NCI-H2227 treated with DMSO at 0.1 percent for 48 hours (cell line): ENCODE measurements at places on chromosomes 1 and 21.

- DNase-seq = peak; percentile 43
These were observed 352.6 kb downstream of the MRPL39 start for GRCh38 chr21:25254491-25255174.

DNA sequence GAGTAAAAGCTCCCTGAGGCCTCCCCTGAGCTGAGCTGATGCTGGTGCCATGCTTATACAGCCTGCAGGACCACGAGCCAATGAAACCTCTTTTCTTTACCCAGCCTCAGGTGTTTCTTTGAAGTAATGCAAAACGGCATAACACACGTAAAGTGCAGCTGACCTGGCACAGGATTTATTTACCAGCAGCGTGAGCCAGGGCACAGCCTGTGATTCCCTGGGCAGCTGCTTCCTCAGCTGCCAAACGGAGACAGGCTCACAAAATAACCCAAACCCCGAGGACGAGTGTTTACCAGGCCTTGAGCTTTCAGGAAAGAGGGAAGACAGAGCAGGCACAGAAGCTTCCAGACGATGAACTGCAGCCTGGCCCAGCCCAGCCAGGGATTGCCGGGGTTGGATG is 120.6 kb upstream of the ARHGEF16 start:
- DNase-seq = no peak

- no peak for DNase-seq
These were observed 23.8 kb downstream of the CRYAA start for GRCh38 chr21:43192501-43193081.

- no peak for DNase-seq
These were observed 1326.5 kb upstream of the B3GALT2 start for GRCh38 chr1:194512957-194513356.

GRCh38 chr1:2025491-2025981 is 6.4 kb downstream of the GABRD start:
- DNase-seq = no peak

DNA sequence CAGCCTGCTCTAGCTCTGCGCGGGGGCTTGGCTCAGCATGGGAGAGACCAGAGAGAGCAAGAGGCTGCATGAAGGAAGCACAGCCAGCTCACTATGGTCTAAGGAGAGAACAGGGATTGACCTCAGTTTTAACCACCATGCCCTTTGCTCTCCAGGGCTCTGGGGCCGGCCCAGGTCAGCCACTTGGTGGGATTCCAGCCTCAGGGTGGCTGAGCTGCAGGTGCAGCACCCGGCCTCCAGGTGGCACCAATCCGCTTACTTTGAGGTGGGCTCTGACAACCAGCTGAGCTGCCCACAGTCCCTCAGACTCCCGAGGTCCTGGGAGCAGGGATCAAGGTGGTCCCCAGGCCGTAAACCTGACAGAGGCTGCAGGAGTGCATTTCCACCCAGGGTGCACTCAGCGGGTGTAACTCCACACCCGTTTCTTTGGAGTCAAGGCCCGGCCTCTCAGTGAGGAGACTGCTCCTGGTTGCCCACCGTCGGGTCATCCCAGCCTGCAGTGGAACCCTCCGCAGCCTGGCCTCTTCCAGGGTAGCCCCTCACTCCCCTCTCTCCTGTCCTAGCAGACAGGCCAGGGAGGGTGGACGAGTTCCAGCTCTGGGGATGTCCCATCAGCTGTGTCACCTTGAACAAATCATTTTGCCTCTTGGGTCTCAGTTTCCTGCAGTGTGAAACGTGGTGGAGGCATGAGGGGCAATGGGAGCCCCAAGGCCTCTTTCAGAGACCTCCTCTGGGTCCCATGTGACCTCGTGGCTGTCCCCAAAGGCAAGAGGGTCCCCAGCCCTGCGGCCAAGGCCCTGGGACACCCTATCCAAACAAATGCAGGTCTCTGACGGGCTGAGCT is 607 bp upstream of the LGR6 start:
- DNase-seq = no peak

GRCh38 chr1:19825298-19825697 is 10.2 kb upstream of the RNF186 start:
- no peak for DNase-seq

GRCh38 chr1:108745980-108746381 is 493 bp upstream of the STXBP3 start:
- no peak for DNase-seq

DNA sequence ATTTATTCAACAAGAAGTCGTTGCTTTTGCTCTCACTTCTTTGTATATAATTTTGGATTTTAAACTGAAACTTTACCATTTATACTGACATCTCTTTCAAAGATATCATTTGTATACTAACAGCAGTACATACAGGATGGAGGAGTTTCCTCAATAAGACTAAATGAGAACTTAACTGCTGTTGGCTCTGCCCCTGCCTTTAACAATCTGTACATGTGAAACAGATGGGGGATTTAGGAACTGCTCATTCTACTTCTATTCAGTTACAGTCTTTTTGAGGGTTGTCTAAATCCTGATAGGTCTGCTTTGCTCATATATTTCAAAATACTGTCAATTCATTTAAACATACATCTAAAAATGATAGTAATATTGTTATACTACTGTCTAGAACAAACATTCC is 663.2 kb downstream of the ADGRL2 start:
- DNase-seq = no peak

- DNase-seq = no peak
These were observed 21.9 kb upstream of the IVNS1ABP start for GRCh38 chr1:185338719-185339622.

- no peak for DNase-seq
These were observed 99.0 kb upstream of the PLXNA2 start for GRCh38 chr1:208343226-208343625.

DNA sequence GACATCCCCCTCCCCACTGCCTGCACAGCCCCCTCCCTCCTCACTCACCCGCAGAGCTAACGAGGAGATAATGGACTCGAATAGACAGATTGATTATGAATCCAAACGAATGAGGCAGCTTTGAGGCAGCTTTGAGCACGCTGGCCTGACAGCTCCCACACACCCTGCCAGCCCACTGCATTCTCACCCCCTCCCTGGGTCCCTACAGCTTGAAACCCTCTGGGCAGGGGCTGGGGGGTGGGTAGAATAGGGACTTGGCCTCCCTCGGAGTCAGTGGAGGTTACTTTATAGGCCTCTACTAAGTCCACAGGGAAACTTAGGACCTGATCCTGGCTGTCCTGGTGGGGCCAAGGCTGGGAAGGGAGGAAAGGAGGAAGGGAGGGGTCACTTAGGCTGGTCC is 1.9 kb downstream of the NTRK1 start:
- DNase-seq = no peak

DNA sequence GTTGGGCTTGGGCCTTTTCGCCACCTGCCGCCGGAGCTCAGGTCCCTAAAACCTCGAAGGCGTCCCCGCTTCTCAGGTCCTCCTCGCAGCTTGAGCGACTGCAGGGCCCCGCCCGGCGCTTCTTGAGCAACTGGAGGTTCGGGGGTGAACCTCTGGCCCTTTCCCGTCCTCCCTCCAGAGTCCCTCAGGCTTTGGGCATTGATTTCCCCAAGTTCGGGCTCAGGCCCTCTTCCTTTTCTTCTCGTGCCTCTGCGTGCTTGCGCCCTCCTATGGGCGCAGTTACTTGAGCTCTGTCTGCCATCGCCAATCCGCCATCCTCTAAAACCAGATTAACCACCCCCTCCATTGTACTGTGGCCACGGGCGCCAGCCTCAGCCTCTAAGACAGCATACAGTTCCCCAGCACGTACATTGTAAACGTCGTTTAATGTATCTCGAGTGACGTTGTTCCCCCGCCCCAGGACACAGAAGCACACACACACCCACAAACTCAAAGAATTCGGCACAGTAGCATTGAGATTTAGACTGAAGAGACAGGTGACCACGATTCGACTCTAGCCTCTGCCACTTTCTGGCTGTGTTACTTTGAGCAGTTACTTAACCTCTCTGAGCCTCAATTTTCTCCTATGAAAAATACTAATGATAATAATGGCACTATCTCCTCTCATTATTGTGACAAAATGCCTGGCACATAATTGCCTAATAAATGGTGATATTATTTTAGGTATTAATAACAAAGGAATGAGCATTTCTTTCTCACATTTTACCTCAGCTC is 22.6 kb downstream of the BTG2 start:
- no peak for DNase-seq

DNA sequence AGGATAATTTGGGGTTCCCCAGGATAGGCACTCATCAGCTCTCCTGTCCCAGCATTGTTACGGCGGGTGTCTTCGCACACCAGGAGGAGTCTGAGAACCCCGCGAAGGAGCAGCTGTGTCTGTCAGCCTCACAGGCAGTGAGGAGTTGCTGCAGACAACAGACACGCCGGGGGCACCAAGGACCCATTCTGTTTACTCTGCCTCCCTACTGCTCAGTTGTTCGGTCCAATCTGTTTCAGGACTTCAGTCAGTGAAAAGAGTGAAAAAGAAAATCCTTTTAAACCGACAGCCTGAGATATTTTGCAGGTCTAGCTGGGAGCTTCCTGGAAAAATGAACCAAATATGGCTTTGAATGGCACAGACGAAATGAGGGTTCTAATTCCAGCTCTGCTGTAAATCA is 288.4 kb downstream of the OMA1 start:
- DNase-seq = no peak

DNA sequence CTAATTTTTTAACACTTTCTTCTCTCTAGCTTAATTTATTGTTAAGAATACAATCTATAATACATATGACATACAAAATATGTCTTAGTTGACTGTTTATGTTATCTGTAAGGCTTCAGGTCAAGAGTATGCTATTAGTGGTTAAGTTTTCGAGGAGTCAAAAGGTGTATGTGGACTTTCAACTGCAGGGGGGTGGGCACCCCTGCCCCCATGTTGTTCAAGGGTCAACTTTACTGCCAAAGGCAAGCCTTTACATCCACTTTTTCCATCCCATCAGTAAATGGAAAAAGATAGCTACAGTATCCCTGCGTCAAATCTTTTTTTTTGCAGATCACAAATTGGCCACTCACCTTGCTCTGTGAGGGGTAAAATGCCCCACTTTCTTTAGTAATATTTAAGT is 6.3 kb downstream of the METTL18 start:
- no peak for DNase-seq

DNA sequence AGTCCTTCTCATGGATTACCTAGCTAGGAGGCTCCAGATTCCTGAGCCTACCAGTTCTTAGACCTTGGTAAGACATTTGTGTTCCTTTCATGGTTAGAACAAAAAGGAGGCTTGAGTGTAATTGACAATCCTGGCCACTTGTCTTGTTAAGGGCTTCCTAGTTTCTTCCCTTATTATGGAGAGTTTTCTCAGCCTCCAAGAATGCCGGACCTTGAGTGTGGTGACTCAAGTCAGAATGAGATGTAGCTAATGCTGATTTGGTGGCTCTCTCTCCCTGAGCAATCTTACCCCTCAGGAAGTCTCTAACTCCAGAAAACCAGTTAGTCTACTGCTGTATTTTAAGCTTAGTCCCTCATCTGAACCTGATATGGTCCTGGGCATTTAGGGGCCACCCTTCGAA is 14.3 kb downstream of the CHI3L2 start:
- DNase-seq = no peak

GRCh38 chr1:15621975-15622374 is 4.7 kb downstream of the DDI2 start:
- no peak for DNase-seq

- no peak for DNase-seq
These were observed 222.0 kb downstream of the SDCCAG8 start for GRCh38 chr1:243477731-243478290.

- no peak for DNase-seq
These were observed 29.1 kb upstream of the GRHL3 start for GRCh38 chr1:24289937-24290595.

DNA sequence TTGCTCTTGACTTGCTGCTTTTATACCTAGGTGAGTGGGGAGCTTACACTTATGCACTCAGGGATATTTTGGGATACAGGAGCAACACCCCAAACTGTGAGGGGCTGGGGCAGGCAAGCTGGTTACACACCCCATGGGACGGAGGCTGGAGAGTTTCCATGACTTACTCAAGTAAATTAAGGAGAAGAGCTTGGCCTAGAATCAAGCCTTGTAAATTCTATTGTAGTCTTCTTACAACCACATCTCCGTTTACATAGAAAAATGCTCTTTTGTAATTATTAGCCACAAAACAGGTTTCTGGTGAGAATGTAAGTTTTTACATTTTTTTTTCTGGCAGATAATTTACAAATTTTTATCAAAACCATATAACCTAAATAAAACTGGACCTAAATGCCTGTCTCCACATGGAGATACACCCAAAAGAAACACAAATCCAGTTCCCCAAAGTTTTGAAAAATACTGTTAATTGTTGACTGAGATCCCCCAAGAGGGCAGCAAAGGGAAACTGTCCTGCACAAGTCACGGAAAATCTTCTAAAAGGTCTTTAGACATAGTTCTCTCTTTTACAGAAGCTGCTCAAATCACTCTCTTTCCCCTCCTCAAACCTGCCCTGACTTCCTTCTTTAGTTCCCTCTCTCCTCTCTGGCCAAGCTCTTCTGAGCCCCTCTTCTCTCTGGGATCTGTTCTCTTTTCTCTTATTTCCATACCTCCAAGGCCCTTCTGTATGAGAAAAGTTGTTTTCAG is 134.0 kb downstream of the HIVEP3 start:
- no peak for DNase-seq

- DNase-seq = no peak
These were observed 56.4 kb downstream of the SASS6 start for GRCh38 chr1:100076319-100076718.

DNA sequence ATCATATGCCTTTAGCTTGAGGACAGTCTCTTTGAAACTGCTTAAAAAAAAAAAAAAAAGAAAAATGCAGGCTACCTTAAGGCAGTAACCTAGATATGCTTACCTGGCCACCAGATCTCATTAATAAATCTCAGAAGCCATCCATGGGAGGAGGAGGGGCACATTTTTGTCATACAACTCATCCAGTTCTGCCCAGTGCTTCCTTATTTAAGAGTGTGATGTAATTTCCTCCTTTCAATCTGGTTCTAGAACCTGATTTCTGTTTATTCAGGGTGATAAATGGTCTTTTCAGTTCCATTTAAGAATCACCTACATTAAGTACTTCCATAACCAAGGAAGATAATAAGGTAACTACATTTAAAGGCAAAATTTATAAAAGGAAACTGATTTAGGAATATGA is 6.1 kb downstream of the ERRFI1 start:
- DNase-seq = no peak

GRCh38 chr1:203629016-203629506 is 2.4 kb downstream of the ATP2B4 start:
- DNase-seq = no peak

GRCh38 chr1:7639435-7640131 is 131.5 kb upstream of the VAMP3 start:
- no peak for DNase-seq

- no peak for DNase-seq
These were observed 1.4 kb downstream of the CSRP1 start for GRCh38 chr1:201505503-201505890.

DNA sequence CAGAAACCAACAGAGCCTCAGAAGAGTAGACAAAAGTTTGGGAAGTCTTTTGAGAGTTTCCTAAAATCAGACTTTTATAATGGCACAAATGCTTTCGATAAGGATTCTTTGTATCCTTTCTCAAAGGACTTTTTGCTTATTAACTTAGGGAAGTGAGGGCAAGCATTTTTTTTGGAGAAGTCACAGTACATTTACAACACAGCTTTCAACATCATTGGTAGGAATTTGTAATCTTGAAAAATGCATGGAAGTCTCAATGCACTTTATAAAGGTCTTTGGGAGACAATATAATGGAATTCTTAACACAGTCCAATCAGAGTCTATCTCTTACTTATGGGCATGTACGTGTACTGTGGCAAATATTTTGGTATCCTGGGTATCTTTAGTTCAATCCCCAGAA is 325.8 kb upstream of the NR5A2 start:
- no peak for DNase-seq
